Frontal cortex (tissue), 4 donors: ENCODE measurements at places on chromosomes 5 and 9.

DNA sequence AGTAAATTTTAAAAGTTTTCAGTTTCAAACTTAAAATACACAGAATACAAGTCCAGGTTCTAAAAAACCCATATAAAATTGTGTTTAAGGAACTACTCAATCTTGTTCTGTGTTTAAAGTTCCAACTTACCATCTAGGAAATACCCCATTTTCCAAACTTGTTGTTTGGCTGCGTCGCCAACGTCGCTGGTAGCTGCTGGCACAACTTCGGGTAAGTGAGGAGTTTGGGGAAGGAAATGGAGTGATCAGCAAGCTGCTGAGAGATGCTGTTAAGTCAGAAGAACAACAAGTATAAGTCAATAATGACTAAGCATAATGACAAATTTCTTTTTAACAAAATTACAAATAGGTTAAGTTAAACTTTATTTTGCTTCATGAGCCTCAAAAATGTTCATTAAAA, 71.3 kb upstream of the RAPGEF6 start:
- no peak for DNase-seq

GRCh38 chr9:136409557-136410455, 608 bp downstream of the ENTR1 start:
- DNase-seq = no peak

GRCh38 chr9:113509463-113509862, 45.9 kb downstream of the RGS3 start:
- DNase-seq = no peak

DNA sequence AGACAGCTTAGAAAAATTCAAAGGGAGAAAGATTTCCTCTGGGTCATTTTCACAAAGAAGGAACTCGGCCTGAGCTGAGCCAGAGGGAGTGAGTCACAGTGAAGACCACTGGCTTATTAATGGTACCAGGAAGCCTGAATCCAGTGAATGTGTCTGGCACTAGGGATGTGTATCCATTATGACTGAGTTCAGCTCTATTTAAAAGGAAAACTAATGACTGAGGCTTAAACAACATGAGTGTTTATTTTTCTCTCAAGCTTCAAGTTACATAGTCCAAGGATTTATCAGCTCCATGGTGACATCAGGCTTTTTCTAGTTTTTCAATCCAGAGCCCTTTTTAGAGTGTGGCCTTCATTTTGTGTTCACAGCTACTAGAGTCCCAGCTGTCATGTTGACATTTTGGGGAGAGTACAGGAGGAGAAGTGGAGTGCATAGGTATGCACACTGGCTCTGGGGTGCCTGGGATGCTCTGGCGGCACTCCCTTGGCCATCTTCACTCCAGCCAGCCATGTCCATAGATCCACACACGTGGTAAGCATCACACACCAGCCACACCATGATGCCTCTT, 159.5 kb upstream of the ERCC6L2 start:
- DNase-seq = no peak

- no peak for DNase-seq
Observed at GRCh38 chr9:129484352-129485000, 136.4 kb downstream of the C9orf50 start.

DNA sequence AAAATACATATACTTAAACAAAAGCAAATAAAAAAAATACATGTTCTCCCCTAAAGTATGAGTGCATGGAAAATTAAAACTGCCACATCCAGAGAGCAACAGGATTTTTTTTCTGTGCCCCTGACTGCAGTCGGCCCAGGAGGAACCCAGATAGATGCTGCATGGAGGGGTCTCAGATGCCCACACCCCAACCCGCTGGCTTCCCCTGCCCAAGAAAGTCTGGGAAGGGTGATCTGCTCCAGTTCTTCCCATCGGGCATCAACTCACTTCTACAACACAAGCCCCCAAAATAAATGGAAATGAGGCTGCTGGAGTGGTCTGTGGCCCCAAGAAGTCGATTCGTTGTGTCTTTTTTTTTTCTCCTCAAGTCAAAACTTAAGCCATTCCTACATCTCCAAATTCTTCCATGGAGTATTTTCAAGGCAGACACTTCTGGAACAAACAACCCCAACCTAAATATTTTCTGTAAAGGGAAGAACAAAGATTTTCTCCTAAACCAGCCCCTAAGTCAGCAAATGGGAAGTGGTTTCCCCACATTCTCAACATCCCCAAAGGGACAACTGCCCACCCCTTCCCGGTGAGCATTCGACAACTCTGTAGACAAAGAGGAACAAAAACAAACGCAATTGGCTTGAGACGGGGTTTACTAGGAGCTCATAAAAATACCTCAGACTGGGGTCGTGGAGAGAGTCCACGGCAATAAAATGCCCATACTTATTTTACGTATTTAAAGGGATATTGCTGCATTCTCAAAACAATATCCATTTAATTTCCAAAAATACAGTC, 46.7 kb downstream of the ROR2 start:
- DNase-seq = no peak
